ENCODE measurements at places on chromosomes 4 and X.
A peak's percentile ranks its signal among the peaks of the same experiment; 100 is the strongest.

DNA sequence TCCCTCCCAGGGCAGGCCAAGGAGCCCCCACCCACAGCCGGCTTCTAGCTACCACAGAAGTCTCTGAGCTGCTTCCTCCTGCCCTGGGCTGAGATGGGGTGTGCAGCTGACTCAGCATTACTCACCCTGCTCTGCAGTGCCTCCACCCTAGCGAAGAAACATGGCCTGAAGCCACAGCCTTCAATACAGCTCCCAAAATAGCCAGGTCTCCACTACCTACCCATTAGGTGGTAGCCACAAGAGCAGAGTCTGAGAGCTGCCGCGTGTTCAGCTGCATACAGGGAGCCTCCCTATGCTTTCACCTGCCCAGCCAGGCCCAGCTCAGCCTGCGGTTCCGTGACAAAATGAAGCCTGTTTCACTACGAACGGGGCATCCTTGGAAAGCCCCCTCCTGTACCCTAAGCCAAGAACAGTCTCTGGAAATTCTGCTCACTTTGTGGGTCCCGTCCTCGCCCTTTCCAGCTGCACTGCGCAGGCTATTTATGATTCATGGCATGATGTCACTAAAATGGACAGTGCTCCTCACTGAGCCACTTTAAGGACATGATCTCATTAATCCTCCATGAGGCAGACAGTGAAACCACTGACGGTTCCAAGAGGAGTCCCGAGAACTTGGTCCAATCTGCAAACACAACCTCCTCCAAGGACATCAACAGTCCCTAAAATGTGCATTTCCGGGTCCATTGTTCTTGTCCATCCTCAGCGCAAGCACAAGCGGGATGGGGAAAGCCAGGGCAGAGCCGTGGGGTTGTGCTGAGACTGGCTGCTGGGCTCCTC, 20.2 kb downstream of the WDR1 start:
- DNase-seq: peak; percentile 90

DNA sequence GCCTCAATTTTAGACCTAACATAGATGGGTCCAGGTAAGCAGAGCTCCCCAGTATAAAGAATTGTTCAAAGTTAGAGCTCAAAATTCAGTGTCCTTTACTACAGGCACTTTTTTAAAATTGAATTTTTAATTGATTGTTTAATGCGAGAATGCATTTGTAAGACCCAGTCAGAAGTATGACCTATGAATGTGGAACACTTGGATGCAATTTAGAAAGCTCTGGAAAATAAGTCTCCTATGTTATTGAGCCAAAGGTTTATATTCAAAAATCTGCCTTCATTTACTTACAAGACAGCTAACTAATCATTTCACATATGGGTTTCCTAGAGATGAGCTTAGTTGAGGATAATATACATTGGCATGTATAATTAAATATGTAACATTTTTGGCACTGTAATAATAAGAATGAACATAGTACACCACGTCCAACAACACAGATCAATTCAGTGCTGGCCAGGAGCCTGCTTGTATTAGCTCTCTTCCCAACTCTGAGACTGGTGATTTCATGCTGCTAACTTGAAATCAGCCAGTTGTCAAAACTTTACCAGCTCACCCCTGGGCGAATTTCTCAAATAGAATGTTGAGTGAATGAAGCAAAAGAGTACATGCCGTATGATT, 197.2 kb upstream of the NPY2R start:
- no peak for DNase-seq

DNA sequence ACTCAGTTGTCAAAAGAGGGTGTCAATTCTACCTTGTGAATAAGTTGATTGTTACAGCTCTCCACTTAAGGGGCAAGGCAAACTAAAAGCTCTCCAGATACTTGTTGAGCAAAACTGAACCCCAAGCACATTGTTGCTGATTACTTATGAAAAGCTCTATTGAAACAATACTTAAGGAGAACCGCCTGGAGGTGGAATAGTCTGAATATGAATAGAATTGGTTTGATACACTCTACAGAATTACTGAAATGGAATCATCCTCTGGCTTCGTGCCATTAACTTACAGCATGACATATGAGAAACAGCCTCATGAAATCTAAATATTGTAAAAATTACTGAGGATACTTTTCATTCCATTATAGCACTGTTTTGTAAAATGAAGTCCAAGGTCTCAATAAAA, 127.0 kb upstream of the SH3RF1 start:
- no peak for DNase-seq

DNA sequence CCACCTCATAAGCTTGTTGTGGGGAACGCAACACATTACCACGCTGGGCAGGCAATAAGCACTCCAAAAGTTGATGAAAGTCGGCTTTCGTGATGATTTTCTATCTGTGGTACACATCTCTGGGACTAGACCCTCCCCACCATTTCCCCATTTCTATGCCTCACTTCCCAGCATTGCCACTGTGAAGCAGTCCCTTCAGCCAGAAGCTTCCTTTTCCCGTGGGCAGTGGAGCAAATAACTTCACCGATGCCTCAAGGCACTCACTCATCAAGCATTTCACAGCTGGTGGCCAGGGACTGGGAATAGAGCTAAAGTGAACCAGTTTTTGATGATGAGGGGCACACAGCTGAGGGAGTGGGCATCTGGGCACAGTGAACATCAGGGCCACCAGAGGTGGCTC, 18.9 kb downstream of the C4orf50 start:
- DNase-seq: no peak

DNA sequence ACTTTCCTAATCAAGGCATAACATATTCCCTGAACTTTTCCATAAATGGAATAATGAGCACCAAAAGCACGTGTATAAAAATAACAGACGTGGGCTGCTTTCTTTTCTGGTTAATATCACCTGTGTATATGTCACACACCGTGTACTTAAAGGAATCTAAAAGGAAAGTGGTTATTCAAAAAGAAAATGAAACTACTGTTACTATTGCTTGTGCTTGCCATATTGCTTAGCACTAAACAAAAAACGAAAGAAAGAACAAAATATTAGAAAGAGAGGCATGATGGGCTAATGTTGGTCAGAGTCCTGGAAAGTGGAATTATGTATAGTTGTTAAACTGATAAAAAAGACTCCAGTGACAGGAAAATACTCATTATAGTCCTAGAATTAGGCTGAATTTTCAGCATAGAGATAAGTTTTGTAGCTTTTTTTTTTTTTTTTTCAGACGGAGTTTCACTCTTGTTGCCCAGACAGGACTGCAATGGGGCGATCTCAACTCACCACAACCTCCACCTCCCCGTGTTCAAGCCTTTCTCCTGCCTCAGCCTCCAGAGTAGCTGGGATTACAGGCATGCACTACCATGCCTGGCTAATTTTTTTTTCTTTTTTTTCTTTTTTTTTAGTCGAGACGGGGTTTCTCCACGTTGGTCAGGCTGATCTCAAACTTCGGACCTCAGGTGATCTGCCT, 123.2 kb downstream of the PABPC4L start:
- DNase-seq: no peak

DNA sequence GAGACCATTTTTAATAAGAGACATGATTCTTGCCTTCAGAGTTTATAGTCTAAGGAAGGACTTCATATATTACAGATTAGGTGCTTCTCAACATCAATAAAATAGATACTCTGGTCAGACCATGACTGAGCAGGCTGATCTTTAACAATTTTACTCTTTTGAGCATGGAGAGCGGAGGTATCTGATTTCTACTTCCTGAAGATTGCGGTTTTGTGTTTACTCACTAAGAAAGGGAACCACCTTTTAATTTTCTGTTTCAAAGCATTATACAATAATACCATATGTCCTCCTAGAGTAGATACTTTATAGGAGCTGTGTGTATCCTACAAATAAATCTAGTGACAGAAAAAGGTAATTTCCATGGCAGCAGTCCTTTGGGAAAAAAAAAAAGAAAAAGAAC, 12.5 kb downstream of the MORC4 start:
- DNase-seq: peak; percentile 3

GRCh38 chr4:174629265-174629664, 107.0 kb upstream of the HPGD start:
- DNase-seq: peak; percentile 11

DNA sequence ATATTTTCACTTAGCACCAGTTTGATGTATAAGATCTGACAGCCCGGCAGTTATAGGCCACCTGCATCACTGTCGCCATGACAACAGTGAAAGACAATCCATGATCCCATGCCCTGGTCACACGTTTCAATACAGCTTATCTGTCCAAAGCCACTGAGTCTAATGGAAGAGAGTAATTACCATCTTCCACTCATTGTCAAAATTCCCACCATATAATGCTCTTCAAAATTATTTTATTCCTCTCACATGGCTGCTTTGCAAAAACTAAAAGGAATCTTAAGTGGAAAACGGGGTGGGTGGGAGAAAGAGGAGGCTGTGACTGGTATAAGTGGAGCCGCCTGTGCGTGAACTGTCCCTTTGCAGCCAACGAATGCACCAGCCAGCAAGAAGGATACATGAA, 44.2 kb downstream of the MAML3 start:
- no peak for DNase-seq

- no peak for DNase-seq
Observed at GRCh38 chr4:159117968-159118367, 15.1 kb downstream of the RAPGEF2 start.

- DNase-seq: no peak
Observed at GRCh38 chrX:131217989-131218388, 71.1 kb downstream of the IGSF1 start.

DNA sequence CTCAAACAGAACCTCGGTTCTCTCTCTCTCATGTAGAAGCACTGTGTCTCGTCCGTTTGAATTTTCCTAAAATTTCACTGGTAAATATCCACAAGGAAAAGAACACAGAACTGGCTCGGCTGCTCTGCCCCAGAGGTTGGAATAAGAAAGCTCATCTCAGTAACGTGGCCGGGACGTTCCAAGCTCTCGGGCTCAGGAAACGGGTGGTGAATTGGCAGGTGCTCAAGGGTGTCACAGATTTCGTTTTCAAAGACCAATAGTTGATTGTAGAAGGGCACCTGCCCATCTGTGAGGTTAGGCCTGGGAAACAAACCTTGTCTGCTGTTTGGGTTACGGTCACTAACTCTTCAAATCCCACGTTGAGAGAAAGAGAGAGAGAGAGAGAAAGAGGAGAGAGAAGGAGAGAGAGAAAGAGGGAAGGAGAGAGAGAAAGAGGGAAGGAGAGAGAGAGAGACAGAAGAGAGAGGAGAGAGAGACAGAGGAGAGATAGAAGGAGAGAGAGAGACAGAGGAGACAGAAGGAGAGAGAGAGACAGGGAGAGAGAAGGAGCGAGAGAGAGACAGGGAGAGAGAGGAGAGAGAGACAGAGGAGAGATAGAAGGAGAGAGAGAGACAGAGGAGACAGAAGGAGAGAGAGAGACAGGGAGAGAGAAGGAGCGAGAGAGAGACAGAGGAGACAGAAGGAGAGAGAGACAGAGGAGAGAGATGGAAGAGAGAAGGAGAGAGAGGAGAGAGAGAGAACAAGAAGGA, 106.6 kb downstream of the CRLF2 start:
- no peak for DNase-seq

- DNase-seq: no peak
Observed at GRCh38 chr4:138097912-138098600, 144.1 kb downstream of the SLC7A11 start.

GRCh38 chr4:165384598-165384997, 5.8 kb downstream of the CPE start:
- no peak for DNase-seq

GRCh38 chrX:65300104-65300809, 234.3 kb downstream of the LAS1L start:
- DNase-seq: no peak

- DNase-seq: peak; percentile 54
Observed at GRCh38 chr4:56261027-56261426, 126.3 kb downstream of the AASDH start.

DNA sequence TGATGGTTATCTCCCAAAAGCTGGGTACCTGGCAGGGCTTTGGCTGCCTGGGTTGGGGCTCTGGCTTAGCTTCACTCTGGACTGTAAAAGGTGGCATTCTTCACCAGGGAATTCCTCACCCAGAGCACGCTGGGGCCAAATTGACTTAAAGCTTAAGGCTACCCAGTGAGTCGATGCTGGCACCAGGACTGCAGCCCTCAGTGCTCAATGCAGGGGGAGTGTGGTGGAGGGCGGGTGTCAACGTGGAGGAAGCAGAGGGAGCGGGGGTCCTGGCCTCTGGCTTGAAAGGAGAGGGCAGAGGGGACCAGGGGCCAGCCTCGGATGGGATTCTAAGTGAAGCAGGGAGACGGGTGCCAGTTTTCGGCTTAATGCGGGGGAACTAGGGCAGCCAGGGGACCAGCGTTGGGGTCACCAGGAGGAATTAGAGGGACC, 446 bp upstream of the FAM50A start:
- DNase-seq: no peak
